ENCODE measurements at places on chromosomes 11 and 22.

- DNase-seq: no peak
Measured at GRCh38 chr11:22472306-22472705, 134.1 kb downstream of the SLC17A6 start.

GRCh38 chr22:28103596-28103995 is 184.5 kb upstream of the PITPNB start:
- no peak for DNase-seq

GRCh38 chr11:131917634-131918384 is 547.4 kb downstream of the NTM start:
- no peak for DNase-seq

DNA sequence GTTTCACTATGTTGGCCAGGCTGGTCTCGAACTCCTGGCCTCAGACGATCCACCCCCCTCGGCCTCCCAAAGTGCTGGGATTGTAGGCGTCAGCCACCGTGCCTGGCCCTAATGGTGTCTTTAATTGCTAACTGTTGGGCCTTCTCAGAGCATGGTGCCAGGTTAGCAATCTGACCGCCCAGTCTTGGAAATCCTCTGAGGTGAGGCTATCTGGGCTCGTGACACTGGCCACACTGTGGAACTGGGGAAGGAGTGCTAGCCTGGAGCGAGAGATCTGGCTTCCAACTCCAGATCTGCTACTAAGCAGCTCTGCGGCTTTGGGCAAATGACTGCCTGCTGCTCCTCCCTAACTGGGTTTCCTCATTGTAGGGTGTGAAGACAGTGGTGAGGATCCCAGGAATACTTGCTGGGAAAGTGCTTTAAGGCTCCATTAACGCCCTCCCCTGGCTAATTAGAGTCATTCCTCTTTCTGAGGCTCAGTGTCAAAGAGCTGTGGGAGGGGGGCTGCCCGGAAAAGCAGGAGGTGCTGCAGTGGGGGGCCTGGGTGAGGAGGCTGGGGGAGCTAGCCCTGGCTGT is 35.4 kb downstream of the CHRDL2 start:
- DNase-seq: no peak

DNA sequence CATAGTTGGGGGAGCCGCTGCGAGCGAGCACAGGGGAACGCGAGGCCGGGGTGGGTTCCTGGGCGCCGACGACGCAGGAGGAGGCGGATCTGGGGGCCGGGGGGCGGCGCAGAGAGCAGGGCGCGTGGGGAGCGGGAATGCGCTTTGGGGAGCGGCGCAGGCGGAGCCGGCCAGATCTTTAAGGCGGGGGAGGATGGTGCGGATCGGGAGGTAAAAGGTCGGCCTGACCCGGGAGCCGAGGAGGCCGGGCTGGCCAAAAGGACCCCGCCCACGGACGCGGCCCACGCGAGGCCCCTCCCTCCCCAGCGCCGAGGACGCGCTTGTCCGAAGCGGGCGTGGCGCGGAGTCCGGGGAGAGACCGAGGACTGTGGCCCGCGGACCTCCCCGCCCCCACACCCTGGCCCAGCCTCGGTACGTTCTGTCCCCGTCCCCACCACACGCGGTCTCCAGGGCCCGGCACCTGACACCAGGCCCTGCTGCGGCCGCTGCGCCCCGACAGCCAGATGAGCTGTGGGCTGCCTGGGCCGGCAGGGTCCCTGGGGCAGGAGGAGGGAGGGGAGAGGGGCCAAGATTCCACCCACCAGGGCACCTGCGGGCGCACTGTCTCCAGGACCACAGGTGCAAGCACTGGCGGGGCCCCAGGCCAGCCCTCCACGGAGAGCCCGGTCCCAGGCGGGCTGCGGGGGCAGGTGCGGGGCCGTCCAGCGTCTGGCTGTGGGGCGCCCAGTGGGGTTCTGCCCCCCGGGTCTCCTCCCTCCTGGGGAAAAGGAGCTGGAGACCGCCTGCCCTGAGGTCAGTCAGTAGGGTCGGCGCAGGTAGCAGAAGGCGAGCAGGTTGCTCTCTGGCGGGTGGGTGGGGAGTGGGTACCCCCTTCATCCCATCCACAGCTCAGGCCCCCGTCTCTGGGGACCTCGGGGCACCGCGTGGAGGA is 10.9 kb downstream of the PIM3 start:
- peak; percentile 70 for DNase-seq

DNA sequence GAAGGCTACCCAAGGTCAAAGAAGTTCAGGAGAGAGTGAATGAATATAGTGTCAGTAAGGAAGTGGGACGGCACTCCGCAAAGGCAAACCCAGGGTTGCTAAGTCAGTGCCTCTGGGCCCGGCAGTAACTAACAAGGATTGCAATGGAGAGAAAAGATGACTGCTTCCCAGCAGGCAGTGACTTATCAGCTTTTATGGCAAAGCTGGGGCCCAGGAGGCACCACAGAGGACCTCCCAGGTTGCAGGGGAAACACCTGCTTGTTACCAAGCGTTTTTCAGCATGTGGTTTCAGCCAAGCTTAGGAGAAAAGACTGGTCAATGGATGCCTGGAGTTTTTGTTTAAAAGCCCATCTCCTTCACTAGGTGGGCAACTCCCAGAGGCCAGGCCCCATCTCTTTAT is 11.3 kb downstream of the CACNG2 start:
- no peak for DNase-seq

GRCh38 chr11:104623518-104623917 is 274.7 kb downstream of the CASP12 start:
- no peak for DNase-seq

DNA sequence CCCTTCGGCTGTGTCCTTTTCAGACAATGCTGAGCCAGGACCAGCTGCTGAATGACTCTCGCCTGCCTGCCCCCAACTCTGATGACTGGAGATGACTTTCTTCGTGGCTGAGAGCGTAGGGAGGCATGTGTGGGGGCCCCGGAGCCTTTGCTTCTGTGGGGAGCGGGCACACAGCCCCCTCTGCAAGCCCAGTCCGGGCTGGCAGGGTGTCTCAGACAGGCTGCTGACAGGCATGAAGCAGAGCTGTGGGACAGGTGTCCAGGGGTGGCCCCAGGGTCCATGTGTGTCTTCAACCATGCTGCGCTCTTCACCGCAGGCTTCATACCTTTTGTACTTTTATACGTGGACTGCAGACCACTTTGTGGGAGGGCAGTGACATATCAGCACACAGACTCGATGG is 16.6 kb downstream of the CYB5R2 start:
- DNase-seq: no peak

DNA sequence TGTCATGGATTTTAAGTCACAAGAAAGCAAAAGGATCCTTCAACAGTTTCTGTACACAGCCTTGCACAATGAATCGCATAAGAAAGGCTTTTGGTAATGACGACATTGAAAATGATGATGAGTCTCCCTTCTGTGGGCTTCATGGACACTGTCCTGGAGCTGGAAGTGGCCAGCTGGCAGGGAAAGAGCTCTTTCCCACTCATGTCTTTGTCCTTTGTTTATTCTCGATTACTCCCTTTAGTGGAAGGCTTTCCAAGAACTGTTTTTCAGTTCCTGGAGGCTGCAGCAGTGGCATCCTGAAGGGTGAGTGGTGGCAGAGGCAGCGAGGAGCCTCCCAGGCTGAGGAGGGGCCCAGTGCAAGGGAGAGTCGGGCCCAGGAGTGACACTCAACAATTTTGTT is 505.2 kb downstream of the NTM start:
- no peak for DNase-seq

GRCh38 chr22:31286360-31287255 is 5.7 kb downstream of the PIK3IP1 start:
- peak; percentile 57 for DNase-seq

GRCh38 chr11:111913031-111913861 is 712 bp downstream of the HSPB2 start:
- no peak for DNase-seq

- no peak for DNase-seq
Measured at GRCh38 chr11:117089685-117090084, 8.5 kb downstream of the SIK3 start.

GRCh38 chr11:26483108-26483507 is 89.0 kb downstream of the MUC15 start:
- DNase-seq: no peak

GRCh38 chr11:95924414-95924760 is 480 bp upstream of the MTMR2 start:
- no peak for DNase-seq

GRCh38 chr11:96154802-96155520 is 188.0 kb downstream of the MAML2 start:
- DNase-seq: no peak

Measured in GM13976 (cell line).